ENCODE measurements at places on chromosomes 6 and 20.

DNA sequence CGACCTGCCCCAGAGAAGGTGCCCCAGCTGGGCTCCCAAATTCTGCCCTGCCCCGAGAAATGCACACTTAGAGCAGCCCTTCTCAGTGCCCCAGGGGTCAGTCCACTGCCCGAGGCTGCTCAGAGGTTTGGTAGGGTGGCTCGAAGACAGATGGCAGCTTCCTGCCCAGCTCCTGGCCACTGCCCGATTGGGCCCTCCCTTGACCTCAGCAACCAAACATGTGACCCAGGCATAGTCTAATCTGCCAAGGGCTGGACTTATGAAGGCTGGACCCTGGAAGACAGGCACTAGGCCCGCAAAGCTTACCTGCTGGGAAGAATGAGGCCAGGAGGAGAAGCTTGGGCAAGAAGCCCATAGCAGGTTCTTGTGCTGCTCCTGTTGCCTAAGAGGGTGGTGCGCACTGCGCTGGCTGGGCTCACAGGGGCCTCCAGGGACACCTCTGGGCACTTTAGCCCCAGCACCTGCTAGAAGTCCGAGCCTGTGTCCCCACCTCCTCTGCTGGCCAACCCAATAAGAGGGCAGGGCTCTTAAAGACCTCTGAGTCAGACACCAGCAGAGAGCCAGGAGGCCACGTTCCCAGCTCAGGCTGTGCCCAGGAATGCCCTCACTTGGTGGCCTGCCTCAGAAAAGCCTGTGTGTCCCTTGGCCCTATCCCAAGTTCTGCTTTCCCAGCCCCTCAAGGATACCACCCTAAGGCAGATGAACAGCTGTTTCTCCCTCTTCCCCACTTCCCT, 5.5 kb downstream of the SIGLEC1 start:
- no peak for DNase-seq

DNA sequence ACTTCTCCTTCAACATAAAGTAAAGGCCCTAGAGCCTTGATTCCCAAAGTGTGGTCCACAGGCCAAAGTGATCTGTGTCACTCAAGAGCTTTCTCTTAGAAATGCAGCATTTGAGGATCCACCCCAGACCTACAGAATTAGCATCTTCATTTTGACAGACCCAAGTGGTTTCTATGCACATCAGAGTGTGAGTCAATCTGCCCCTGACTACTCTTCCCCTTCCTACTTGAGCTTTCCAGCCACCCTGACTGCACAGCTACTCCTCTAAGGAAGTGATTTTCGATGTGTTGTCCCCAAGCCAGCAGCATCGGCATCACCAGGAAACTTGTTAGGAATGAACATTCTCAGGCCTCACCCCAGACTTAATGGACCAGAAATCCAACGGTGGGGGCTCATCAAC, 2.6 kb downstream of the MEP1A start:
- no peak for DNase-seq

GRCh38 chr6:33578164-33578563, 1.9 kb downstream of the BAK1 start:
- DNase-seq, result no peak

DNA sequence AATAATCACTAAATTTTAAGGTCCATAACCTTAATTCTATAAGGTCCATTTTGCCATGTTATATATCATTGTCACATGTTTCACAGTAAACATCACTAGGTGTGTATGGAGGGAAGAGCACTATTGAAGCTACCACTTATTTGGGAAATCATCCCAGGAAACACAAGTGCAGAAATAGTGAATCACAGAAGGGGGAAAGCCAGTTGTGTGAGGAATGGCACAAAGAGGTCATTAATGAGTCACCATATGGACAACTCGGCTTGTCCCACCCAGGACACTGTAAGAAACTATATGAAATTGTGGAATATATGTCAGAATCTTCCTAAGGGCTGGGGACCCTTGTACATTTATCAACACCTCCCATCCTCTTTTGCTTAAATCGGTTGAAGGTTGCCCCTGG, 13.7 kb downstream of the BTN3A1 start:
- DNase-seq, result no peak

DNA sequence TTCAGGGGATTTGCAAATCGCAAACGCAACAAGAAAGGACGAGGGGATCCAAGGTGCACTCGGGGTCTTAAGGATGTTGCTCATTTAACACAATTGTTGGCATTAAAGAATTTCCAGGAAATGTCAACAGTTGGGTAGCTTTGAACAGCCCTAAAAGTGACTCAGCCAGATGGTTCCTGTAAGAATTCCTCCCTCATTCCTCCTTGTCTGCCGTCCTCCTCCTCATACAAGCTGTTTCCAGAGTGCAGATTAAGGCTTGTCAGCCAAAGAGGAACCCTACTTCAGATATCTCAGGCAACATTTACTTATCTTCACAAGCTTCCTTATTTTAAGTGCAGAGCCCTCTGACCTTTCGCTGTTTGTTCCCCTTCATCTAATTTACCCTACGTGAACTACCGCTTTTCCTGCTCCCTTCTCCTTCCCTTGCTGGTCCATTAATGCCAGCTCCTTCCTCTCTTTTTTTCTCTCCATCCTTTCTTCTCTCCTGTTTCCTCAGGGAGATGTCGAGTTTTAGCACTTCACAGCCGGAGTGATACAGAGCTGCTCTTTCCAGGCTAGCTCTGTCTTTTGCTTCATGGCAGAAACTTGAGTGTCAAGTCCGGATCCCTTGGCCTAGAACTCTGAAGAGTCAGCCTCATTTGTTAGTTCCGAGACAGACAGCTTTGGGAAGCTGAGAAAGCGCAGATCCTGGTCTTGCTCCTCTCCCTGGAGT, 26.1 kb upstream of the TBC1D7 start:
- no peak for DNase-seq

DNA sequence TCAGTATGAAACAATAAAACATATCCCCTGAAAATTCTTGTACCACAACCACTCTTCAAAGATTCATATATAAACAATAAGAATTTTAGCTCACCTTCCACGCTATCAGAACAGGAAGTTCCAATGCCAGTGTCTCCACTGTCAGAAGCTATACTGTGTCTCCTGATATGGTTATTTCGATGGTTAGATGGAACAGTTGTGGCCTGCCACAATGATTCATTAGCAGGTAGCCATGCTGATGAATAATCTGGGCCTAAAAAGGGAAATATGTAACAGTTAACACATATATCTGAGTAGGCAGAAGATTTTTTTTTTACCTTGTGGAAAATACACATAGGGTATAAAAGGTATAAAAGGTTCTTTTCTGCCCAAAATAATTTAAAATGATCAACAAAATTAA, 19.0 kb downstream of the CEP85L start:
- no peak for DNase-seq

- no peak for DNase-seq
Observed at GRCh38 chr20:6708010-6708409, 59.5 kb upstream of the BMP2 start.
